Midbrain (tissue), 1 donor: ENCODE measurements at places on chromosomes 2 and 18.

DNA sequence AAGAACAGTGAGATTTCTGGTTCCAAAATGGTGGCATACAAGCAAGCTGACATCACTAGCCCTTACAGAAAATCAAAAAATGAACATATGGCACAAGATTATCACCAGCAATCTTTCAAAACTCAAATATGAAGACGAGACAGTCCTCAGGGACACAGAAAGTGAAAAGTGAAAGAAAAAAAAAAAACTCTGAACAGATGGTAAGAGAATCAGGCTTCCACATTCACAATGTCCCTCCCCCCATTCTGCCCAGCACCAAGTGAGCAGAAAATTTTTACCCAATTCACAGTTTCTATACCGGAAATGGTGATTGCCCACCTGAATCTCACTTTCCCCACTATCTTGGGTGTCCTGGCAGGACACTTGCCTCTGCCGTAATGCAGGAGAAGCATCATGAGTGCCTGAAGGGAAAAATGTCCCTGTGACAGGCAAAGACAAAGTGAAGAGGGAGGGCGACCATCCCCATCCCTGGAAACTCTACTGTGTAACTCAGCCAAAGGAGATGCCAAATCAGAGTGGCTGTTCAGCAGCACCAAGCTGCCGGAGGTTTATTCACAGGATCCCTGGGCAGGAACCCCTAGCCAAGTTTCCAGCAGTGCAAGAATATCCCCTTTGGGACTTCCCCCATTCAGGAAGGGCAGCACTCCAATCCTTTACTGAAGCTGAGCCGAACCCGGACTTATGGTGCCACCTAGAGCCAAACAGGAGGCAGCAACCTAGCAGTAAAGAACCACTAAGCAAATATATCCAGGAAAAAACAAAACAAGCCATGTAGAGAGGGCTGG is 312.2 kb downstream of the LRATD1 start:
- no peak for DNase-seq

DNA sequence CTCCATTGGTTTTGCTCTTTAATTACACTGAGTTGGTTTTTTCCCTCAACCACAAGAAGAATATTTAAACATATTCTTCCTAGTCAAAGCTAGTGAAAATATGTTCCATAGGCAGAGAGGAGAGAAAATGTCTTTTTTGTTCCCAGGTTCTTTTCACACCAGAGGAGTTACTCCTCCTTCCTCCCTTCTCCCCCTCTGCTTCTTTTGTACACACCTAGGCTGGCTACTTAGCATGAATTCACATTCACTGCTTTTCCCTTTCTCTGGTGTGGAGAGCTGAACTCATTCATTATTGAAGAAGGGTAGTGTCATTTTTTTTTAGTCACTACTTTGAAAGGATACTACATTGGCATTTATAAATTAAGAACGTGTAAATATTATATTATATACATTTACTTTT is 56.6 kb upstream of the UGP2 start:
- DNase-seq = no peak

DNA sequence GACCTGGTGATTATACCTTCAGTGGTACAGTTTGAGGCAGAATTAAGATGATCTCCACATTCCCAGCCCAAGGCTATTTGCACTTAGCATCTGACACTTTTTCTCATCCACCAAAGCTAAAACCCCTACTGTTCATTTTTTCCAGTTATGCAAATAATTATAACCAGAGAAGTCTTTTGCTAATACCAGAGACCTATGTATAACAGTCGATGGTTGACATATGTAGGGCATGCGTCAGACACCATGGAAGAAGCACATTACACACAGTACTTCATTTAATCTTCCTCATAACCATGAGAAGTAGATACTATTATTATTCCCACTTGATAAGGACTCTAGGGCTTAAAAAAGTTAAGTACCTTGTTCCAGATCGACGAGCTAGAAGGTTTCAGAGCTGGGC is 36.5 kb downstream of the AP1S3 start:
- no peak for DNase-seq

- no peak for DNase-seq
Observed at GRCh38 chr2:241770185-241770935, 6.3 kb upstream of the GAL3ST2 start.

DNA sequence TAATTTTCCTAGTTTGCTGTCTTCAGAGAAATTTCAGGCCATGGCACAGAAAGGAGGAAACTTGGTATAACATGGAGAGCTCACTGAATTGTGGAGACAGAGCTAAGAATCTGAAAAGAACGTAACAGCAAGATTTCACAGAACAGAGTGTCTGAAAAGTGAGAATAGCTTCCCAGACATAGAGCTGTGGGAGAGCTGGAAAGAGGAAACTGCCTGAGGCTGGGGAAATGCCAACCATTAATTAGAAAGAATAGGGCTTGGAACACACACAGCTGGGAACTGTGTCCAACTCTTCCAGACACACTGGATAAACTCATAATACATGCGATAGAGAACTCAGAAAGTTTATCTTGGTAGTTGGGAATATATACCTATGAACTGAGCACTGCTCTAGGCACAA is 51.6 kb upstream of the KYNU start:
- peak; percentile 22 for DNase-seq

GRCh38 chr2:197179744-197180498 is 130.7 kb downstream of the ANKRD44 start:
- DNase-seq = no peak

- DNase-seq = peak; percentile 41
Observed at GRCh38 chr2:18435426-18436037, 124.9 kb downstream of the RDH14 start.

- no peak for DNase-seq
Observed at GRCh38 chr2:60355849-60356261, 197.6 kb downstream of the BCL11A start.

GRCh38 chr2:211085056-211085680 is 528.8 kb downstream of the CPS1 start:
- DNase-seq = peak; percentile 12

GRCh38 chr2:237299906-237300305 is 114.1 kb downstream of the COL6A3 start:
- no peak for DNase-seq

DNA sequence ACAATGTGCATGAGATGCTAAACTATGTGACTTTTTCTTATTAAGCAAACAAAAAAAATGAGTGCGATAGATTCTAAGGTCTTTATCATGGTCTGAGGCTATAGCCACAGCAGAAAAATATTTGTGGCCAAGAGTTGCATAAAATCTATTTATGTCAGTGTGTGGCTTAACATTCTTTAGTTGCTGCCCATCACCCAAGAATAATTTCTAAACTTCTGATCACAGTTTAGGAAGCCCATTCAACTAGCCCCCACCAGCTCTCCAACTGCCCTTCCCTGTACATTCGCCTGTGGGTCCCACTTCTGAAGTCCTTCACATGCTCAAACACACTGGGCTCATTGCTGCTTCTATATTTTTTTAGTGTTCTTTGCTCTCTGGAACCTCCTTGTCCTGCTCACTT is 107.1 kb downstream of the CTNNA2 start:
- no peak for DNase-seq

GRCh38 chr18:24935008-24935407 is 417.0 kb downstream of the ZNF521 start:
- no peak for DNase-seq

DNA sequence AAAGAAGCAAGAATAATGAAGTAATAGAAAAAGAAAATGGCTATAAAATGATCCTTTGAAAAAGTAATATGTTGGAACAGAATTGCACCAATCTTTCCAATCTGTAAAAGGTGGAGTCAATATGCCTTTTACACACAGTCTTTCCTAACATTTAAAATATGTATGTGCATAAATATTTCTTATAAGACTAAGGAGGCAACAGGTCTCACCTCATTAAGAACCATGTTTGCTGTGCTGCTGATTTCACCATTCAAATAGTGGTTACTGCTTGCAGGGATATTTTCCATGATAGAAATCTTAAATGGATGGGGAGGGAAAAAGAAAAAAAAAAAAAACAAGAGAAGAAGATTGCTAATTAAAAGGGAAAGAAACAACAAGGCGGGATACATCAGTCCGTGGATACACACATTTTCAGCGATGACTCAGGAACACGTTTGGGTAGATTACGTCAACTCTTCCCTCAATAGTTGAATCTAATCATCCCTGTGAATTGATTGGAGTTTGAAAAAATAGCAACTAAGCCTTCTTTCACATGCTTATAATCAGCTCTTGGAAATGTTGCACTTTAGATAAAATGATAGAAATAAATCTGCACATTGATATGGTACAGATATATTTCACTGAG is 2133.9 kb upstream of the CELF4 start:
- DNase-seq = no peak

DNA sequence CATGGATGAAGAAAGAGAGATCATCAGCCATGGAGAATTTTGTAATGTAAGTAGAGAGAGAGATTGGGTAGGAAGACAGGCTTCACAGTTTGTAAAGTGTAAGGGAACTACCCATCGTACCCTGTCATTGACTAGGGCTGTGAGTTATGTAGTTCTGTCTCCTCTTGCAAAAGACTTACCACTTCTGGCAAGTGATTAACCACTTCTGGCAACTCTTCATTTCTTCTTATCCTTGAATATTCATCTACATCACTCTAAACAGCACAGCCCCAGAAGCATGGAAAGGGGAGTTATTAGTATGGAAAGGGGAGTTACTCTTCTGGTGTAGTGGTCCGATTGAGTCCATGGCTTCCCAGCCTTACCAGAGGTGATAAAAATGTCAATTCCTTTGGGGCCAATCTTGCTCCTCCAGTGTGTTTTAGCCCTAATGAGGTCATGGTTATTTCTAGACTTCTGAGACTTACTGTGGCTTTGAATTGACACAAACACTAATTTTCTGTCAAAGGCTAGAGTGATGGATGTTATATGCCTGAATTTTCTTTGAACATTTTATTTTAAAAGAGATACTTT is 52.0 kb downstream of the STAT1 start:
- no peak for DNase-seq

- no peak for DNase-seq
Observed at GRCh38 chr2:233142355-233142897, 82.3 kb downstream of the INPP5D start.
